CD4-positive, alpha-beta T cell treated with Interleukin-17A for 1 hour (primary cell): ENCODE measurements at places on chromosomes 1 and 21.
A peak's percentile ranks its signal among the peaks of the same experiment; 100 is the strongest.

- DNase-seq = no peak
These were observed 117.9 kb downstream of the PRDM2 start for GRCh38 chr1:13817906-13818305.

DNA sequence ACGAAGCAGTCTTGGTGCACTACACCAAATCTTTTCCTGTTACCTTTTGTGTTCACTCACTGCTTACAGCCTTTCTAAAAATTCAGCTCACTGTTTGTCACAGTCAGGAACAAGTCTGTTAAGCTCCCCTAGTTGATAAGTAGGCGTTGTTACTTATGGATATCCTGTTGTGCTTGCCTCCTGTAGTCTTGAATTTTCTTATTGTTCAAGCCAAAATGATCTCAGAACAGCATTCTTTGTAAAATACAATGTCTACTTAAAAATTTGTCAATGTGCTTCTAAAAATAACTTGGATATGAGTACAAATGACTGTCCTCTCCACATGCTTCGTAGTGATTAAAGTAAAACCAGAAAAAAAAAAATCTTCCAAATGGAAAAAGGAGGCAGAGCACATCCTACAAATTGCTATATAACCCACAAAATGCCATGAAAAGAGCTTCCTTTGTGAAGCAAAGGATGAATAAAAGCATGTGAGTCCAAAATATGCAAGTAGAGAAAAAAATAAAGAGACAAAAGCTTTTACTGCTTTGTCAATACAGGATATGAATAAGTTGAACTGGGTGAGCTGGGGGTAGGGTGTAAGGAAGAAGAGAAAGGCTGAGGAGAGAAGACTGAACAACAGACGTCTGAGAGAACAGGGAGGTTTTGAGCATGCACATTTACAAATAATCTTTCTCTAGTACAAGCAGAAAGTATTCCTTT, 228.9 kb upstream of the ADGRL4 start:
- no peak for DNase-seq

DNA sequence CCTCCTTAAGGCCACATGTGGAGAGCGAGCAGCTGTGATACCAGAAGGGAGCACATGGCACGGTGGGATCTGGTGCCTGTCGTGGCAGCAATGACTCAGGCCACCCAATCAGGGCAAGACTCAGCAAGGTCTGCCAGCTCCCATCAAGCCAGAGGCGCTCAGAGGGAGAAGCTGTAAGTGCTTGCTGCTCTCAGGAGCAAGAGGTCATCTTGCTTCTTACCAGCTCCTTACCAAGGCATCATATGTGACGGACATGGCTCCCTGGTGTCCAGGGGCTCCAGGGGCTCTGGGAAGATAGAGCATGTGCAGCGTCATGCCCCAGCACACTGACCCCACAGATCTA, 72.9 kb downstream of the ITPKB start:
- no peak for DNase-seq

- DNase-seq = peak; percentile 29
These were observed 633 bp downstream of the THEMIS2 start for GRCh38 chr1:27872802-27873551.

- DNase-seq = no peak
These were observed 6.9 kb upstream of the CGN start for GRCh38 chr1:151504252-151504651.

GRCh38 chr21:46078322-46078977, 19.5 kb upstream of the COL6A2 start:
- DNase-seq = no peak

- peak; percentile 12 for DNase-seq
These were observed 251.8 kb downstream of the CRB1 start for GRCh38 chr1:197519741-197520334.

DNA sequence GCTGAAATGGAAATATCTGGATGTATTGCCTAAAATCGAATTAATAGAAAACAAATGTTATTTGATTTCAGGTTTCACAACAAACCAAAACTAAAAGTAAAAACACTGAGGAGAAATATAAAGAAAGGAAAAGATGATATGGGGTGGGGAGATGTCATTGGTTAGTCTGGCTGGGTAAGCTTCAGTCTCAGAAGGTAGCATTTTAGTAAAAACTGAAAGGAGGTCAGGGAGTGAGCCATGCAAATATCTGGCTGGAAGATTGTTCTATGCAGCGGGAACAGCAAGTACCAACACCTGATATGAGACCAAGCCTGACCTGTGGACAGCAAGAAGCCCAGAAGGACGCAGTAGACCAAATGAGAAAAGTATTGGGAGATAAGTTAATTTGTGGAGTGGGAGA, 264.6 kb downstream of the LRRC40 start:
- no peak for DNase-seq

- DNase-seq = no peak
These were observed 20.1 kb downstream of the MEGF6 start for GRCh38 chr1:3590951-3591865.

DNA sequence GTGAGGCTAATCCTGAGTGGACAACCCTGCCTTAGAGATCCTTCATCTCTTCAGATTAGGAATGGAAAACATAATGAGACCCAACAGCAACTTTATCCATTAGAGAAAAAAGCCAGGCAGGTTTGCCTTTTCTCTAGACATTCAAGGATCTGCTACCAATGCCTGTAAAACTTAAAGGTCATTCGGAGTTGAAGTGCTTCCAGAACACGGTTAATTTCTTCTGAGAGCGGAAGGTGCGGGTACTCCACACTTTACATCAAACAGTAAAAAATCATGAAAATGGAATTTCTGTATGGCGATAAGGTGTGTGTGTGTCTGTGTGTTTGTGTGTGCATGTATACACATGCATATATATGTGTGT, 65.2 kb upstream of the PRKACB start:
- no peak for DNase-seq

DNA sequence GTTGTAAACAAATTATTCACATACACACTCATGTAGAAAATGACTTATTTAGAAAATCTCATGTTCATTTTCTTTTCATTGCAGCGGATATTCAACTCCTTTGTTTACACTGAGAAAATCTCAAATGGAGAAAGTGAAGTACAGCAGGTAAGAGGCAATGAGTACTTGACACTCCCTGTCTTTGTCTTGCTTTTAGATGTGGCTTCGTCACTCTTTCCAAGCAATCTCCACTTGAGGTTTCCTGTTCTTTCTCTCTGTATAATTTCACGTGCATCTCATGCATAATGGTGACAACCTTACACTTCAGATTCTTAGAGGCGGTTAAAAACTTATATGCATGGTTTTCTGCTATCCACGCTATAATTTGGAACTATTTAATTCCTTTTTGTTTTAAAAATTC, 80.6 kb downstream of the CACHD1 start:
- peak; percentile 11 for DNase-seq

DNA sequence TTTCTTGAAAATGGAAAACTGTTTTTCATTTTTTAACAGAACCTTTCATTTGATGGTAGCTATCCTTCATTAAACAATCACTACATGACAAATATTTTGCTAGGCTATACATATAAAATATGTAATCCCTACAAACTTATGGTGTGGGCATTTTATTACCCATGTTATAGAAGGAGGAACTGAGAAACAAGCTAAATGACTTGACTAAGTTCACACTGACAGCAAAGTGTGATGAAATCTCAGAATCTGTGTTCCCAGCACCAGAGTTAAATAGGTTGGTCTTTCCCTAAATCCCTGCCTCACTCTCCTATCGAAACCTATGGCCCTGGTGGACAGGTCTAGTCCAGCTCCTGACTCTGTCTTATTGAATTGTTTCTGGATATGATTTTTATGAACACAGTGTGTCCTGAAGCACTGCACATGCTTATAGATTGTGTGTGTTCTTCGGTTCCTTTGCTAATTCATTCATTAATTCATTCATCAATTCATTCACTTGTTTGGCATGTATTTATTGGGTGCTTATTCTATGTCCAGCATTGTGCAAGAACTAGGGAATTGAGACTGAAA, 301.0 kb downstream of the GRIK1 start:
- no peak for DNase-seq

GRCh38 chr1:11207898-11208611, 18.9 kb downstream of the ANGPTL7 start:
- no peak for DNase-seq

- no peak for DNase-seq
These were observed 437.7 kb upstream of the OLFM3 start for GRCh38 chr1:102434421-102434820.

- DNase-seq = no peak
These were observed 161.1 kb upstream of the CXADR start for GRCh38 chr21:17351766-17352165.

DNA sequence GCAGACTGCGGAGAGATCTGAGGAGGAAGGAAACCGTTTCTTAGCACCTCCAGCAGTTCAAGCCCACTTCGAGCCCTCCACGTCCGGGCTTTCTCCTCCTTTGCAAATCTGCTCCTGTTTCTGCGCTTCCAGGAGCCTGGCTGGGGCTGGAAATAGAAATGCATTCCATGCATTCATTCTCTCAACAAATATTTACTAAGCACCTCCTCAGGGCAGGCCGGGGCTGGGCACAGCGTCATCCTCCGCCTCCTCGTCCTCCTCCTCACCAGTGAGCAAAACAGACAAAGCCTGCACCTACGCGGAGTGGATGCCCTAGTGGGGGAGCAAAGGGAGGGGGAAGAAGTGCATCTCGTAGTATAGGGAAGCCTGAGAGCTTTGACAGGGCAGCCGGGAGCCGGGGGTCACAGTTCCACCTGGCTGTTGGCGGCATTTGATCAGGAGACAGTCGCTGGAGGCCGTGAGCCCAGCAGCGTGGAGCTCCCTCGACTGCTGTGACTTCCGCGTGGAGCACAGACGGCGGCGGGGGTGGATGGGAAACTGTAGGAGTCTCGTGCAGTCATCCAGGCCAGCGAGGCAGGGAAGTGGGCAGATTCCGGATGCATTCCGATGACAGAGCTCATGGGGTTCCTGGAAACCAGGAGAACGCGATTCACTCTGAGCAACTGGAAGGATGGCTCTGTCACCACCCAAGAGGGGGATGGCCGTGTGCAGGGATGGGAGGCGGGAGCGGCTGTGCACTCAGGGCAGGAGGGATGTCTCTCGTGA, 93.5 kb downstream of the SIK1 start:
- DNase-seq = no peak

GRCh38 chr1:25774921-25775771, 24.8 kb upstream of the SELENON start:
- peak; percentile 86 for DNase-seq
